ENCODE measurements at places on chromosomes 5 and 9.
A peak's percentile ranks its signal among the peaks of the same experiment; 100 is the strongest.

GRCh38 chr5:168788107-168788506 is 208.9 kb upstream of the PANK3 start:
- DNase-seq: no peak

- DNase-seq: peak; percentile 59
Observed at GRCh38 chr5:95669540-95669939, 13.3 kb downstream of the SPATA9 start.

DNA sequence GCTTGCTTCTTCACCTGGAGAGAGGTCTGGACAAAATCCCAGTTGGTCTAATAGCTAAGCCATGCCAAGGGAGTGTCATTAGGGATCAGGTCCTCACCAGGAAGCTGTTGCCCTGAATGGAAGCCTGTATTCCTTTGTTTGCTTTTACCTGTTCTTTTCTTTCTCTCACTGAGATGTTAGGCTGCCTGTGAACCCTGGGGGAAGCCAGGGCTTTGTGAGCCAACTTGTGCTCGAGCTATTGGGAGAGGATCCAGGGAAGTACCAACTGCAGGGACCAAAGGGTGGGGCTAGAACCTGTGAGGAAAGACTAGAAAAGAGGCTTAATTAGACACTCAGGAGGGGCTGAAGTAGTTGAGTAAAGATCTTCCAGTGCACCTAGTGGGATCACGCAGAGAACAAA is 451.2 kb upstream of the TLE4 start:
- no peak for DNase-seq

GRCh38 chr5:133293960-133294359 is 242.1 kb downstream of the HSPA4 start:
- no peak for DNase-seq

DNA sequence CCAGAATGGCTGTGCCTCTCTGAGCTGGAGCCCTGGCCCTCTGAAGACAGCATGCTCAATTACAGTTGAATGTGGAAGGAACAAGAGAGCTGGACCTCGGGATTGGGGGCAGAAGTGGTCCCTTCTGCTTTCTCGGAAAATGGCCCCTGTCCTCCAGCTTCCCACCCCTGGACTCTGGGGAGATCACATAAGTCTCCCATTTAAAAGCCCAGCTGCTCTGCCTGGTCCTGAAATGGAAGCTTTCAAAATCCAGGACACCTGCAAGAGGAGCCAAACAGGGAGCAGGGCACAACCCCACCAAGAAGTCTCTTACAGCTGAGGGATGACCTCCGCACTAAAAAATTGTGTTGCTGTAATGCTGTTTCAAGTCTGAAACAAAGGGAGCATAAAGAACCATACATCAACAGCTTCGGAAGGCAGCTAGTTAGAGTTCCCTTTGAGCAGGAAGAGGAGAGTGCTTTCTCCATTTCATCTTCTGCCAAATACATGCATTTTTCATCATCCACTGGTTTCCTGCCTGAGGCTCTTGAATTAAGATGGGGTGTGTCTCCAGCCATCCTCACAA is 48.2 kb downstream of the TGFBI start:
- no peak for DNase-seq

GRCh38 chr9:19423163-19423562 is 14.4 kb downstream of the ACER2 start:
- no peak for DNase-seq

- DNase-seq: no peak
Observed at GRCh38 chr9:73174330-73174980, 22.8 kb downstream of the ANXA1 start.

- no peak for DNase-seq
Observed at GRCh38 chr5:40410964-40411635, 268.6 kb upstream of the PTGER4 start.
